ENCODE measurements at places on chromosomes 1 and 21. TPM values are rescaled to one million over a fixed set of nuclear protein-coding genes. Genes with fewer than 3 reads are reported as not detected.

GRCh38 chr1:42518908-42519307 lies 55.8 kb downstream of the CCDC30 start:
- no peak overlapping the region for H3K4me3 ChIP-seq
- no peaks in the 10 kb centered on the region for H3K4me1 ChIP-seq

- H3K36me3 ChIP-seq, result no peaks in the 10 kb centered on the region
- H3K27ac ChIP-seq, result no peak overlapping the region
- H3K4me1 ChIP-seq, result no peaks in the 10 kb centered on the region
- H3K27me3 ChIP-seq, result no peaks in the 10 kb centered on the region
- no peak for DNase-seq
- no peak overlapping the region for H3K4me3 ChIP-seq
Measured at GRCh38 chr1:236677641-236678235, 8.6 kb upstream of the ACTN2 start.

- H3K27ac ChIP-seq, result no peak overlapping the region
- no peaks in the 10 kb centered on the region for H3K36me3 ChIP-seq
- no peaks in the 10 kb centered on the region for H3K4me1 ChIP-seq
- DNase-seq, result no peak
Measured at GRCh38 chr21:34302521-34302920, 61.3 kb upstream of the KCNE2 start.

- H3K4me3 ChIP-seq, result no peak overlapping the region
- no peaks in the 10 kb centered on the region for H3K4me1 ChIP-seq
Measured at GRCh38 chr1:23664837-23665795, 26.5 kb upstream of the RPL11 start.

TRIM63 gene
- 44.8 TPM for total RNA-seq

DNA sequence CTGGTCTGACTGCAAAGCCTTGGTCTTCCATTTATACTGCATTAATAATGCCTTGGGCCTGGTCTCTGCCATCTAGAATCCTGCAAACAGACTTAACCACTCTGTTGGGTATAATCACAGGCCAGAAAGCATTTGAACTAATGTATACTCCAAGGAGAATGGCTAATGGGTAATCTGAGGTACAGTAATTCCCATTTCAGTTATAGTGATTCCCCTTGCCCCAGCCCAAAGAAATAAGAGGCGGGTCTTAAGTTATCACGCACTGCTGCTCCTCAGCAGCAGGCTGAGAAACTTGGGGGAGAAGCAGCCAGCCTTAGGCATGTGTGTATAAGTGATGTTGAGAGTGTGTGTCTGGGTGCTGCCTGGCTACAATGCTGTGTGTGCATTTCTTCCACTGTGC lies 2.4 kb downstream of the LPAR3 start:
- H3K4me1 ChIP-seq, result peaks cover 10% of the 10 kb centered on the region
- DNase-seq, result no peak
- H3K36me3 ChIP-seq, result no peaks in the 10 kb centered on the region
- H3K4me3 ChIP-seq, result no peak overlapping the region
- H3K27me3 ChIP-seq, result peaks cover 24% of the 10 kb centered on the region

HPCA gene
- 0.35 TPM for total RNA-seq

PADI6 gene
- not detected for total RNA-seq

DNA sequence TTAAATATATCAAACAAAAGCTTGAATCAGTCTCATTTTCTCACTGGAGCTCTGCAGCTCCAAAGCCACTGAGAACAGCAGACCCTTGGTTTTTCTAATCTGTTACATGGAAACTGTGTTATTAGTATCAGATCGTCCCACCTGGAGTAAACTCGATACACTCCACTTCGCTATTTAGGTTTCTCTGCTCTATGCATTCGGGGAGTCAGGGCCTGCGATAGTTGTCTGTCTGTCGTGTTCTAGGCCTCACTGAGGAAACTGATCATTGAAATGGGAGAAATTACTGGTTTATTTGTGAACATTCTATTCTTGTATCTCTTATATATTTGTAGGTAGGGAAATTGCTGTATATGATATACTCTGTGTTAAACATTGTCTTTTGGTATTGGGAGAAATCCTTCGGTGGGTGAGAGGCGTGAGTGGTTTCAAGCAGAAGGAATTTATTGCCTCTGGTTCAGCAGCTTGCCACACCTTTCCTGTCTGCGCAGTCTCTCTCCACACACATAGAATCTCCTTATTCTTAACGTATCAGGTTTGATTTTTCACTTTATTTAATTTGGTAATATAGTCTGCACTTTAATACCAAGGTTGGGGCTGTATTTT lies 8.5 kb downstream of the PRDM2 start:
- no peaks in the 10 kb centered on the region for H3K27me3 ChIP-seq
- H3K4me3 ChIP-seq, result no peak overlapping the region

ZFP69B gene
- 3.5 TPM for total RNA-seq

DNA sequence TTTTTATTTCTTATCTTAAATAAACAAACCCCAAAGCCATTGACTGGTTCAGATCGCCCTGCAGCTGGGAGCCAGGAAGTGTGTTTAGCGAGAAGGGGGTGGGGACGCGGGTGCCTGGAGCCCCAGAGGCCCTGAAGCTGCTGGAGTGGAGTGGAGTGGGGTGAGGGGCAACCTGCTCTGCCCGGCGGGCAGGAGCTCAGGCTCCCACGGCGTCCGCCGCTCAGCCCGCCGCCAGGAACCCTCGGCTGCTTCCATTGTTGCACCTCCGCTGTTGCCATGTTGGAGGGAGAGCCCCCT lies 673 bp downstream of the PIK3C2B start:
- DNase-seq, result peak; percentile 53
- H3K27me3 ChIP-seq, result no peaks in the 10 kb centered on the region
- H3K27ac ChIP-seq, result peak overlapping the region; percentile 91
- H3K36me3 ChIP-seq, result peaks cover 4% of the 10 kb centered on the region

DNA sequence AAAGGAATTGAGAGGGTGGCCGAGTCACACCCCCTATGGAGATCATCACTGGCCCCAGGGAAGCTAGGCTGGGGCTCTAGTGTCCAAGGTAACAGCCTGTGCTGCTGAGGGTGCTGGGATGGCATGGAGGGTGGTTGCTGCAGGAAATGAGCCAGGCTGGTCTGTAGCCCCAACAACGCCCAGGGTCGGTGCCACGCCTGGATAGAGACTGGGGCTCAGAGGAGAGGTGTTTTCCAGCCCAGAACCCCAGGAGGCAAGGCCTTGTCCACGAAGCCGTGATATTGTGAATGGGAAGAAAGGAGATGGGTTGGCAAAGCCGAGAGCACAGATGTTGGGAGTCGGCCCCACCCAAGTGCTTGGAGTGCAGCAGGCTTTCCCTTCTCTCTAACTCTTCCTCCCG lies 68.9 kb upstream of the ACTRT2 start:
- DNase-seq, result peak; percentile 35
- H3K27me3 ChIP-seq, result peaks cover 12% of the 10 kb centered on the region
- no peak overlapping the region for H3K27ac ChIP-seq
- no peak overlapping the region for H3K4me3 ChIP-seq

KCNH1 gene
- total RNA-seq, result 0.22 TPM

DNA sequence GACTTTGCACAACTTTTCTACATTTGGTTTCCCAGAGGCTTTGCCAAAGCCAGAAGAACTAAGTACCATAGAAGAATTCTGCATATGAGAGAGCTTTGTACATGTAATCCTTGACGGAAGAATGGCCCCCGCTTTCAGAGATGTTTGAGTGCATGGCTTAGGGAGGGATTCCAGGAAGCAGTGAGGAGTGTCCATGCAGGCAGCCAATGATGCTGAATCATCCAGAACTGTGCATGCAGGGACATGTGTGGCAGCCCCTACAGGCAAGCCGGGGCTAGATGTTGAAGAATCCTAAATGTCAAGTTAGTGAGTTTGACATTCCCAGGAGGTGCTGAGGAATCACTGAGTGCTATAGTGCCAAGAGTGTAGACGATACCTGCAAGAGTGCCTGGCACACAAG lies 9.9 kb upstream of the HAO2 start:
- H3K4me1 ChIP-seq, result peaks cover 5% of the 10 kb centered on the region
- no peak overlapping the region for H3K4me3 ChIP-seq
- H3K27ac ChIP-seq, result no peak overlapping the region
- no peaks in the 10 kb centered on the region for H3K36me3 ChIP-seq

ZNF683 gene
- not detected for total RNA-seq

DNA sequence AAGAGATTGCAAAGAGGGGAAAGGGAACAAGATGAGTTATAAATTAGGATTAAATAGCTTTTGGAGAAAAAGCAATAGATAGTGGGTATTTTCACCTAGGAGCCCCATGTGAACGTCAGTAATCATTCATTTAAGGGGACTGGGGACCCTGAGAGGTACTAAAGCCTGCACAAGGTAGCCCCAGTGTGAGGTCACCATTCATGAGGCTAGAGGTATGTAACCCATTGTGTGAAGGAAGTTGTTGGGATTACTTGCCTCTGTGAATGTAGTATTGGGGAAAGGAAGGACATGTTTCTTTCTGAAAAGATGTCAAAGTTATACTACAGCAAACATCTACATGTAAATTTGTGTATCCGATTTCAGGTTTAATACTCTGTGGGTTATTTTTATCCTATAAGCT lies 276.8 kb downstream of the TBX15 start:
- no peaks in the 10 kb centered on the region for H3K27me3 ChIP-seq
- H3K36me3 ChIP-seq, result no peaks in the 10 kb centered on the region
- H3K27ac ChIP-seq, result no peak overlapping the region
- H3K4me3 ChIP-seq, result no peak overlapping the region
- no peaks in the 10 kb centered on the region for H3K4me1 ChIP-seq

DNA sequence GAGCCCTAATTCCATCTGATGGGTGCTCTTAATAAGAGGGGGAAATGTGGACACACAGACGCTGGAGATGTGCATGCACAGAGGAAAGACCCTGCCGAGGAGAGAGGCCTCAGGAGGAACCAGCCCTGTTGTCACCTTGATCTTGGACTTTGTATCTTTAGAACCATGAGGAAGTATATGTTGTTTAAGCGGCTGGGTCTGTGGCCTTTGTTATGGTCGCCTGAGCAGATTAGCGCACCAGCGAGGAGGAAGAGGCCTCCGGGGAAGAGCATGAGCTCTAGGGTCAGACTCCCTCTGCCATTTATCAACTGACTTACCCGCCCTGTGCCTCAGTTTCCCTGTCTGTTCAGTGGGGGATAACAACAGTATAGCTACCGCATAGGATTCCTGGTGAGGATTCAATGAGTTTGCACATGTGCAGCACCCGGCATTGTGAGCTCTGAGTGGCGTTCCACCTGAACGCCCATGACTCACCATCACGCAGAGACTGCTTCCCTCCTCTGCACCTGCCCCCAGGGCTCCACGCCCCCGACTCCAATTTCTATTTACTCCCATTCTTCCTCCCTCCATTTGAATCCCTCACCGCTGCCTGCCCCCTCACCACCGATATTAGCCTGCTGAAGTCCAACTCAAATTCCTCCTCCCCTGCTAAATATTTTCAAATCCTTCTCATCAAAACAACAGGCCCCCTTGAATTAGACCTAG lies 67.2 kb downstream of the ATP5PO start:
- no peaks in the 10 kb centered on the region for H3K36me3 ChIP-seq
- no peak for DNase-seq
- peaks cover 38% of the 10 kb centered on the region for H3K4me1 ChIP-seq
- H3K4me3 ChIP-seq, result no peak overlapping the region

GRCh38 chr1:230426246-230427093 lies at the start of gene PGBD5:
Gene PGBD5, minus strand, starts transcription at chr1:230426332. Its CDS starts 404 bp downstream, at chr1:230425928.
- peaks cover 46% of the 10 kb centered on the region for H3K27me3 ChIP-seq
- H3K4me3 ChIP-seq, result peak within 1 kb of the TSS; percentile 48
- H3K36me3 ChIP-seq, result no peaks in the 10 kb centered on the region
- peak; percentile 86 for DNase-seq

DNA sequence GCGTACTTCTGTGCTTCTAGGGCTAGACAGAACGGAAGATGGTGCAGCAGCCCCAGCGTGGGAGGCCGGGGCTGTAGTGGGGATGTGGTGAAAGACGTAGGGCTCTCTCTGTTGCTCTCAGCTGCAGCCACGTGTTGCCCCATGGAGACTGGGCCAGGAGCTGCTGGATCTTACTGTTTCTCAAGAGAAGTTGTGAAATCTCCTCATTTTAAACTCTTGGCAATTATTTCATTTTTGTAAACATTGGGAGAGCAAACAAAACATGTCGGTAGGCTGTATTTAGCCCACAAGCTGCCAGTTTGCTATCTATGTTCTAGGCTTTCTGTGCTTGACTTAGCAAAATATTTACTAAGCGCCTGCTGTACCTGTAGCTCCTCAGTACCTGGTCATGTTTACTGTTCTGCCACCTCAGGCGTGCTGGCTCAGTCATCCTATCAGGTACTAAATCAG lies 15.9 kb upstream of the ELOA start:
- H3K36me3 ChIP-seq, result no peaks in the 10 kb centered on the region
- peak; percentile 14 for DNase-seq
- no peaks in the 10 kb centered on the region for H3K4me1 ChIP-seq
- H3K27me3 ChIP-seq, result no peaks in the 10 kb centered on the region

HPDL gene
- total RNA-seq, result 2.6 TPM

DNA sequence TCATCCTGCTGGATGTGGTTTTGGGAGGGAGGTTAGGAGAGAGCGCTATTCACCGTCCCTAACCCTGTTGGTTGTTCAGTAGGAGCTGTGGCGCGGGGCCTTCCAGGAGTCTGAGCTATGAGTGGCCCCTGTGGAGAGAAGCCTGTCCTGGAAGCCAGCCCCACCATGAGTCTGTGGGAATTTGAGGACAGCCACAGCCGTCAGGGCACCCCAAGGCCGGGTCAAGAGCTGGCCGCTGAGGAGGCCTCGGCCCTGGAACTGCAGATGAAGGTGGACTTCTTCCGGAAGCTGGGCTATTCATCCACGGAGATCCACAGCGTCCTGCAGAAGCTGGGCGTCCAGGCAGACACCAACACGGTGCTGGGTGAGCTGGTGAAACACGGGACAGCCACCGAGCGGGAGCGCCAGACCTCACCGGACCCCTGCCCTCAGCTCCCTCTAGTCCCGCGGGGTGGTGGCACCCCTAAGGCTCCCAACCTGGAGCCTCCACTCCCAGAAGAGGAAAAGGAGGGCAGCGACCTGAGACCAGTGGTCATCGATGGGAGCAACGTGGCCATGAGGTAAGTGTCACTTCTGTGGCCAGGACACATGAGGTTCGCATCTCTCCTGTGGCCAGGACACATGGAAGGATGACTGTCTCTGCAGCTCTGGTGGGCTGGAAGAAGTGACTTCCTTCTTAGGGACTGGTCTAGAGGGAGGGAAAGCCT lies 1.2 kb downstream of the ZC3H12A start:
- no peaks in the 10 kb centered on the region for H3K27me3 ChIP-seq
- H3K27ac ChIP-seq, result no peak overlapping the region
- H3K4me1 ChIP-seq, result peaks cover 68% of the 10 kb centered on the region
- peak overlapping the region; percentile 68 for H3K4me3 ChIP-seq
- peaks cover 28% of the 10 kb centered on the region for H3K36me3 ChIP-seq

DNA sequence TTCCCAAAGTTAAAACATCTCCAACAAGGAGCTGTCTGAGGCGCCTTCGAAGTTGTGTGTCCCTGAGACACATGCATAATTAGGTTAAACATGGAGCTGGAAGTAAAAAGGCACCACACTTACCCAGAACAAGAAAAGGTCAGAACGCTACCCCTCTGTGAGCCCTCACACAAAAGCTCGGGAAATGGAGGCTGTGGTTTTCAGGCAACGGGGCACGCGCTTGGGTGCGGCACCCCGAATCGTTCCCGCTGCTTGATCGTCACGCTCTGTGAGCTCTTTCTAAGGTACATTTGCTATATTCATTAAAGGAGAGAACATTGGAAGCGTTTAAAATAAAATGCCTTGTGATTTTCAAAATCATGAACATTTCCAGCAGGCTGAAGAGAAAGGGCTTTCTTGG lies 12.5 kb downstream of the CAPN8 start:
- DNase-seq, result peak; percentile 52
- H3K4me3 ChIP-seq, result no peak overlapping the region
- peaks cover 6% of the 10 kb centered on the region for H3K27me3 ChIP-seq

GRCh38 chr1:70202173-70202758 lies 3.1 kb downstream of the LRRC40 start:
- no peak overlapping the region for H3K4me3 ChIP-seq
- DNase-seq, result no peak
- H3K27me3 ChIP-seq, result no peaks in the 10 kb centered on the region
- no peak overlapping the region for H3K27ac ChIP-seq
- peaks cover 2% of the 10 kb centered on the region for H3K36me3 ChIP-seq

All from muscle of leg (tissue), 16 donors.